ENCODE measurements at places on chromosomes 2 and 18.
A peak's percentile ranks its signal among the peaks of the same experiment; 100 is the strongest.

DNA sequence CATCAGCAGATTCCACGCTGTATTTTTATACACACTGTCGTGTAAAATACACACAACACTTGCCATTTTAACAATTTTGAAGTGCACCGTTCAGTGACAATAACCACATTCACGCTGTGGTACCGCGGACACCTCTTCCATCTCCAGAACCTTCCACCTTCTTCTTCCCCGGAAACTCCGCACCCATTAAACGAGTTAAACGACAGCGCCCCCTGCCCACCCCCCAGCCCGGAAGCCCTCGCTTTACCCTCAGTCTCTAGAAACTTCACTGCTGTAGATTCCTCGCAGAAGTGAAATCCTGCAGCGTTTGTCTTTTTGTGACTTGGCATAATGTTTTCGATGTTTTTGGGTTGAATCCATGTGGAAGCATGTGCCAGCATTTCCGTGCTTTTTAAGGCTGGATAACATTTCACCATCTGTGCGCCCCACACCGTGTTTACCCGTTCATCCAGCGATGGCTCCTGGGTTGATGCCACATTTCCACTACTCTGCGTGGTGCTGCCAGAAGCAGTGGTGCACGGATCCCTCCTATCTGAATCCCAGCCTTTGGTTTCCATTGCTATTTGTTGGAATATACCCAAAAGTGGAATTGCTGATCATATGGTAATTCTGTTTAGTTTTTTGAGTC, 32.0 kb upstream of the TMEM18 start:
- no peak for DNase-seq

DNA sequence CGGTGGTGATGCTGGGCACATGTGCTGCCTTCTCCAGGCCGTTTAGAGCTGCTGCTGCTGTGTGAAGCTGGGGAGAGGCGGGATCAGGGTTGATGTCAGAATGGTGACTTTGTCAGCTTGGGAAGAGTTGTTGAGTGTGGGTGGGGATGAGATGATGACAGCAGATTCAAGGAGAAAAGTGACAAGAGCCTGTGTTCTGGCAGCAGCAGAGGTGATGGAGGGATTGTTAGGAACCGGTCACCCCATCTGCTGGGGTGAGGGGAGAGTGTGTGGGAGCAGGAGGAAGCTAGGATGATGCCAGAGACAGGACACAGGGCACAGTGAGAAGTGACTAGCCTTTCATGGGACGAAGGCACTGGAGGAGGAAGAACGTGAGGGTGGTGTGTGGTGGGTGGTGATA, 345.5 kb downstream of the RNF144A start:
- DNase-seq, result no peak

GRCh38 chr2:181158427-181158826, 178.0 kb downstream of the UBE2E3 start:
- no peak for DNase-seq

GRCh38 chr2:177332026-177332991, 60.3 kb upstream of the AGPS start:
- no peak for DNase-seq

GRCh38 chr2:200065477-200065876, 110.1 kb downstream of the MAIP1 start:
- DNase-seq, result no peak

DNA sequence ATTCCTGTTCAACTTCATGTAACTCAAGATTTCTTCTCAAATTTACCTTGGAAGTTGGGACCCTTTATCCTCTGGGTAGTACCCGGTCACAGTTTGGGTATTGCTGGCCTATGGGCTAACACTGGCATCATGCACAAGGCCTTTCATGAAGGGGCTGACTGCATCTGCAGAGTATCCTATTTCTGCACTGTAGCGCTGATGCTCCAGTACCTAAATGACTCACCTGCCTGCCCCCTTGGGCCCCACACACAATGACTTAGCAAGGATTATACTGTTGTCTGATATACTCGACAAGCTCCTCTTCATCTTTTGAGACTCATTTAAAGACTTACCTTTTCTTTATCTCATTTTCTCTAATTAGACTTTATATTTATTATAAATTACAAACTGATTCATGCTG, 39.9 kb downstream of the DNAH6 start:
- peak; percentile 18 for DNase-seq

DNA sequence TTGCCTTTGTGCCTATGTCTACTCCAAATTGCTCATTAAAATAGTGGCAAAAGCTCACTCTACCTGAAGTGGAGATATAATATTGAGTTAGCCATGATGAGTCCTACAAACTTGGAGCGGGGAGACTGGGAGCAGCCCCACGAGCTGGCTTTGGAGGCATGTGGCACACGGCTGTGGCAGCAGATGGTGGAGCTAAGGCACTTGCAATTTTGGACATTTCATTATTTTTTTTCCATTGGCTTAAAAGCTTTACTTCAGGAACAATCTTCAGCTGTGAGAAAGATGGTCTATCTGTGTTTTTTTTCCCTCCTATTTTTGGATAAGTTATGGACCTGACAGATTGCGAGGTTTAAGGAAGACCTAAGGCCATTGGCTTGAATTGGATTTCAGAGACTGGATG, 578.3 kb downstream of the CMPK2 start:
- DNase-seq, result no peak

DNA sequence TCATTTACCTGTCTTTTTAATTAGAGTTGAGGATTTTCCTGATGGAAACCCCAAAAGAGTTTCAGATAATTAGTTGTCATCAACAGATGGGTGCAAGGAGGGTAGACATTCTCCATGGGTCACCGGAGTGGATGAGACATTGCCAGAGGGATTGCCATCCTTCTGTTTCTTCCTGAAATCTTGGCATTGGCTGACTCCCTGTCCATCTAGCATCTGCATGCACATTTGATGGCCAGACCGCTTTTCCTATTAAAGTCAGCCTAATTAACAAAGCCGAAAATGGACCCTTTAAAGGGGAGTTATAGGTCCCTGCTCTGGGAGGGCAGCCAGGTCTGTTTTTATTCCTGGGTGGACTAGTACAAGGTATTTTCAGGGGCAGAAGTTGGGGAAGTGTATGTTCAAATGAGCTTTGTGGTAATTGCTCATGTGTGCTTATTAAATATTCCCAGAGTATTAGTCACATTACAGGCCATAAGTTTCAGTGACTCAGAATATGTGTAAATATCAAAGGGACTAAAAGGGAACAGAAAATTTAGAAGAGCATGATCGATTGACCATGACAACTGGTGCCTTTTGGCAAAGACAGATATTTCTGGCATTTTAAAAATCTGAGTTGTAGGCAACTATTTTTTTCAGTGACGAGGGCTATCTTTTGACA, 209.8 kb downstream of the PHLPP1 start:
- no peak for DNase-seq

DNA sequence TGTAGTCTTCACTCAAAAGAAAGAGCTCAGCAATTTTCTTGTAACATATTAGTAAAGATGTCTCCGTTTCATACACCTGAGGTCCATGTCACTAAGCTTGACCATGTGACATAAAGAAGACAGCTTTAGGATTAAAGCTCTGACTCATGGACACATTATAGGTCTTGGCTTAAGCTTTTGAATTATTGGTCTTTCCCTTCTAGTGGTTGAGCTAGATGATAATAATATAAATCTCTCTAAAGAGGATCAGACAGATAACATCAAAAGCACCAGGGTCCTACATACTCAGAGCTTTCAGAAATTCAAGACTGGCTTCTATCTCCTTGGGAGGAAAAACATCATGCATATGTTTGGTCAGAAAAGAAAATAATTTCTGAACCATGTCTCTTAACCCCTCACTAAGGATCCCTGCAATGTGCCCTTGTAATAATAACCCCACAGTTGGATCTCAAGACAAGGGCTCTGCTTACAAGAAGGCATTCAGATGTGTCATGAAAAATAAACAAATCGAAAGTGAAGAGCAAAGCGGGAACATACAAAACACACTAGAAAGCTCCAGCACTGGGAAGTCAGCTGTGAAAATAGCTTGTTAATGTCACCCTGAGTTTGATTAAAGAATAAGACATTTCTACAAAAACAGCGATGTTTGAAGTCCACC, 174.5 kb downstream of the PID1 start:
- DNase-seq, result no peak

- no peak for DNase-seq
Observed at GRCh38 chr2:203619267-203619878, 84.3 kb upstream of the RAPH1 start.

- DNase-seq, result no peak
Observed at GRCh38 chr2:204888222-204888621, 342.9 kb downstream of the PARD3B start.

GRCh38 chr2:75549401-75550253, 11.1 kb downstream of the EVA1A start:
- DNase-seq, result no peak

DNA sequence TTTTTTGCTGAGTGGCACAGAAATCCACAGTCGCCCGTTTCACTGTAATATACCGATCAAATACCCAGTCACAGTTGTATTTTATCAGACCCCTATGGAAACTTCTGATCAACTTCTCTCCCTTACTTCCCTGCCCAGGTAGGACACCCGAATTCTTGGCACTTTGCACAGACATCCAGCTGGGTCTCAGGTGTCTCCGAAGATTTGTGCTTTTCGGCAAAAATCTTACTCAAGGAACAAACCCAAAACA, 596 bp downstream of the MREG start:
- DNase-seq, result no peak

DNA sequence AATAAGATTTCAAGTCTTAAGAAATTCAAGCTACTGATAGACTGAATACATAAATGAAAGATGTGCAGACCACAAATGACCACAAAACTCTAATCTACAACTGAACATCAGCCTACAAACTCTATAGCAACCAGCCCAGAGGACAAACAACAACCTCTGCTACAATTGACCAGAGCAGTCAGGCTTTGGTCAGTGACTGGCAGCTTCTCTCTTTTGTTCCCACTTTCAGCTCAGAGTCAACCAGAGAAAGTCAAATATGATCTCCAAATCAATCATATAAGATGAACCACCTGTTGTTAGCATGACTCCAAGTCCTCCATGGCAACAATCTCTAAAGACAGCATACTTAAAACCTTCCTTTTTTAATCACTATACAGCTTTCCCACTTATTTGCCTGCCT, 996.2 kb downstream of the SUCLG1 start:
- DNase-seq, result no peak

DNA sequence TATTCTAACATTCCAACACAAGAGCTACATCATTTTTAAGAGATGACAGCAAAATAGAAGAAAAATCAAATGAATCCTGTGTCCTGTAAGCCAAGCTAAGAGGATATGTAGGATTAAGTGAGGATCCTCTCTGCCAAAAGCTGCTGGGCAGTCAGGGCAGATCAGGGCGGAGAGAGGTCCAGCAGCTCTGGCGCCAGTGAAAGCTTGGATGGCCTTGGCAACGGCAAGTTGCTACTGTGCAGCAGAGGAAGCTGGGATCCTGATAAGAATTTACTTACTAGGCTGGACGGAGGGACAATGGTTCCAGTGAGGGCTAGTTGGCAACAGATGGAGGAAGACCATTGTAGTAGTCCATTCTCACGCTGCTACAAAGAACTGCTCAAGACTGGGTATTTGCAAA, 391.5 kb downstream of the XIRP2 start:
- DNase-seq, result no peak

DNA sequence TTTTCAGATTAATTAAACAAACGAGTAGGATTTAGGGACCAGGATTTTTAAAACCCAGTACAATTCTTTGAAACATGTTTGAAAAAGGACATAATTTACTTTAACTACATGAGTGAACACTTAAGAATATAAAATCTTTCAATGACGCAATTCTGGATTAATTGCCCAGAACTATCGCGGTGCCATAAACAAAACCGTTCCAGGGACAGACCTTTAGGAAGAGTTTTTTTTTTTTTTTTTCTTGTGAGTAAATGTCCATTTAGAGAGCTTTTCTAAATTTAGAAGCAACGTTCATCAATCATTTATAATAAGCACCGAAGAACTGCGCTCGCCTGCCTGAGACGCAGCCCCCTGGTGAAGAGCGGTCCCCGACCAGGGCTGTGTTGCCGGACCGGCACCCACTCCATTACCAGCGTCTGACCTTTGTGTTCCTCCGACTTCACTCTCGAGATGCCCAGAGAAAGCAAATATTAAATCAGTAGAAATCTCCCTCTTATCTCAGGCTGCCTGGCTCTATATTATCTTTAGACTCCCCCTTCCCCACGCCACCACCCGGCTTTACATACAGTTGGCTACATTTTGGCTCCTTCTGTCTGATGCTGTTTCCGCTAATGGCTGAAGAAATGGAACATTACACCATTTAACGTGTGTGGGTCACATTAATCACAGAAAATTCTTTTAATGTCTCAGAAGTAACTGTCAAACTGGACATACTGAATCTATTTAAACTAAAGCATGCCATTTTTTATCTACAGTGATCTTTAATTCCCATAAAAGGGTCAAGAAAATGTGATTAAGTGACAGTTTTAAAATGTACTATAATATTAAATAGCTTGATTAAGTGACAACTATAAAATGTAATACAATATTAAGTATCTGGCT, 364.0 kb upstream of the MEIS1 start:
- no peak for DNase-seq

DNA sequence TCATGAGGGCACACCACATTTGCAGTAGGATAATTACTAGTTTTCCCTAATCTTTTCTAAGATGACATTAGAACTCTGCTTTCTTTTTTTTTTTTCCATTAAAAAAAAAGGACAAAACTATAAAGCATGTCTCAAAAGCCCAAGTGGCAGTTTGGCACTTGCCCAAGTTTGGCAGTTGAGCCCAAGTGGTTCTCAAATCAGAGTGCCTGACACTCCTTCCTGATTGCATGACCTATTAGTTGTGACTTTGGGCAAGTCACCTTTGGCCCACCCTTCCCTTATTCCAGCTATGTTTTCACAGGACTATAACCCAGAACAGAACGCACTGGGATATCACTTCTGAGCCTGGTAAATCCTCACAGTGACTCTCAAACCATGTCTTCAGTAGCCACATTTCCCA, 273.0 kb downstream of the CCDC85A start:
- no peak for DNase-seq

- DNase-seq, result no peak
Observed at GRCh38 chr2:143741205-143741604, 612.0 kb downstream of the ARHGAP15 start.
